EL (cell line): ENCODE measurements at places on chromosomes 1 and 21.

DNA sequence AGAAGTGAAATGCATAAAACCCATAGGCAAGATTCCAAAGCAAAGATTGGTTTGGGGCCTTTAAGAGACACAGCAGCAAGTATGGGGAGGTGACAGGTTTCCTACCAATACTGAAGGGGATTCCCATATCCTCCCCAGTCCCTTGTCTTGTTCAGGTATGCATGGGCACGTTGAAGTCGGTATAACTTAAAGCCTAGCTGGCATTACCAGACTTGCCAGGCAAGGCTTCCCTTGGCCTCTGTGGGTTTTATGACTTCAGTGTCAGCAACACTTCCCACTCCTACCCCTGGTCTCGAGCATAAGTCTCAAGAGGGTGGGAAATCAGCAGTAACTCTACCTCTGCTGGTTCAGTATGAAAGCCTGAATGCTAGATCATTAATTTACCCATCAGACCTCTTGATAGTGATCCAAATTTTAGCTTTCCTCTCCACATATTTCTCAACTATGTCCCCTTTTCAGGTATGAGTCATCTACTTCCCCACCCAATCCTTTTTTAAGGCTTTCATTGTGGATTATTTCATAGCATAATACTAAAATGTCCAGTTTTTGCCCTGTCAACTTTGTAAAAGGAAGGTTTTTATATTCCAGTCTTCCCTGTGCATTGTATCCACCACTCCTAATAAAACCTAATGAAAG is 6.8 kb downstream of the CYP4X1 start:
- DNase-seq, result no peak

- DNase-seq, result peak; percentile 40
Measured at GRCh38 chr1:58773406-58773840, 10.4 kb downstream of the JUN start.

DNA sequence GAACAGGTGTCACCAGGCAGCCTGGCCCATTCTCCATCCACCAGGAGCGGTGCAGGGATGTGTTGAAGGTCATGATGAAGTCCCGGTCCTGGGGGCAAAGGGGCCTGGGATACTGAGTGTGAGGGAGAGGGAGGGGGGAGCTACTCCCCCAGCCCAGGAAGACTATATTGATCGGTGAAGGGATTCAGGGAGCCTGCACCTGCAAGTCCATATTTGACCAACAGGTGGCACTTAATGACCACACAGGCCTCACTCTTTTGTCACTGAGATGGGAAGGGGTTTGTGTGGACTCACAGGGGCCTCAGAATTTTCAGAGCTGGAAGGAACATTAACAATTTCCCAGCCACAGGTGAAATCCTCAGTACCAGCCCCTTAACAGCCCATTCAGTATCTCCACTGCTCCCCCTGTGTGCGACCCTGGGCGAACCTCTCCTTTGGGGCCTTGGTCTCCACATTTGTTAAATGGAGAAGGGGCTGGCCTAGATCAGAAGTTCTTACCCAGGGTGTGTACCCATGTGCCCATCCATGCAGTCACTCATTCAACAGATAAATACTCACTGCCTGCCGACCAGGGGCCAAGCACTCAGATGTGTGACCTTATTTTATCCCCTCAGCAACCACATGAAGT is 55.6 kb downstream of the NKAIN1 start:
- DNase-seq, result peak; percentile 41

DNA sequence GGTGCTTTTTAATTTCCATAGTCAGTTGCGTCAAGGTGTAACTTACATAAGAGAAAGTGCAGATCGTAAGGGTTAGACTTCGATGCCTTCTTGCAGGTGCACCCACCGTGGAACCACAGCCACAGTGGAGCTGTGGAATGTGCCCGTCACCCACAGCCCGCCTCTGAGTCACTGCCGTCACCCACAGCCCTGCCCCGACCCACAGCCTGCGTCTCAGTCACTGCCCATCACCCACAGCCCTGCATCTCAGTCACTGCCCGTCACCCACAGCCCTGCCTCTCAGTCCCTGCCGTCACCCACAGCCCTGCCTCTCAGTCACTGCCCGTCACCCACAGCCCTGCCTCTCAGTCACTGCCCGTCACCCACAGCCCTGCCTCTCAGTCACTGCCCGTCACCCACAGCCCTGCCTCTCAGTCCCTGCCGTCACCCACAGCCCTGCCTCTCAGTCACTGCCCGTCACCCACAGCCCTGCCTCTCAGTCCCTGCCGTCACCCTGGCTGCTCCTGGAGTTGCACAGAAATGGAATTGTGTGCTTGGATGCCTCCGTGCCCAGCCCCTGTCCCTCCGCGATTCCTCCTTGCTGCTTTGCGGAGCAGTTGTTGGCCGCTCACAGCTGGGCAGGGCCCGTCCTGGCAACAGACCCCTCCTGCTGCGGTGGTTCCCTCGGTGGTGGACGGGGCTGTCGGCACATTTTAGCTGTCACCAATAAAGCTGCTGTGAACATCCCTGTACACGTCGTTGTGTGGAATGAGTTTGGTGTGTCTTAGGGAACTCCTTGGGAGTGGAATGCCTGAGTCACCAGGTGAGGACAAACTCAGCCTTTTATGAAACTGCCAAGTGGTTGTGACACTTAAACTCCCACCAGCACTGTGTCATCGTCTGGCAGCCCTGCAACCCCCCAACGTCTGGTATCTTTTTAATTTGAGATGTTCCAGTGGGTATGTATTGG is 44.9 kb upstream of the COL6A2 start:
- DNase-seq, result peak; percentile 81

- no peak for DNase-seq
Measured at GRCh38 chr1:226962421-226963391, 22.6 kb downstream of the COQ8A start.

- DNase-seq, result peak; percentile 83
Measured at GRCh38 chr21:28805885-28806284, 186.8 kb downstream of the LTN1 start.

DNA sequence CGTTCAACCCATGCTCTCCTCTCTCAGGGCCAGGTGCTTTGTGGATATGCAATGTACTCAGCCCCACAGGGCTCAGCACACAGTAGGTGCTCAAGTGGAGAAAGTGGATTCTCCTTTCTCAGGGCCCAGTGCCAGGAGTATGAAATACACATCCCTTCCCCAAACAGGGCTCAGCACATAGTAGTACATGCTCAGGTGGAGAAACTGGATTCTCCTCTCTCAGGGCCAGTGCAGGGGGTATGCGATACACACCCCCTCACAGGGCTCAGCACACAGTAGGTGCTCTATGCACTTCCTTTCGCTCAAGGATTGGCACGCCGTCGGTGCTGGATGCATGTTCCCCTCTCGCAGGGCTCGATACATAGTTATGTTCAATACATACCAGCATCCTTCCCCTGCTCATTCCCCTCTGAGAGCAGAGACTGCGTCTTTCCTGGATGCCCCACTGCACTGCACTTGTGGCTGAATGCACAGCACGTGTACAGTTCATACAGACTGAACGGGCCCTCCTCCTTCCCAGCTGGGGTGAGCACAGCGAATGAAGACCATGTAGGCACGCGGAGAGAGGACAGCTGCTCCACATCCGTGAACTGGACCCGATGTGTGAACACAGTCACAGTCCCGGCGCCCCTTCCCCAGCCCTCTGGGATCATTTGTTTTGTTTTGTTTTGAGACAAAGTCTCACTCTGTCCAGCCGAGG is 16.6 kb upstream of the DISP3 start:
- DNase-seq, result no peak

DNA sequence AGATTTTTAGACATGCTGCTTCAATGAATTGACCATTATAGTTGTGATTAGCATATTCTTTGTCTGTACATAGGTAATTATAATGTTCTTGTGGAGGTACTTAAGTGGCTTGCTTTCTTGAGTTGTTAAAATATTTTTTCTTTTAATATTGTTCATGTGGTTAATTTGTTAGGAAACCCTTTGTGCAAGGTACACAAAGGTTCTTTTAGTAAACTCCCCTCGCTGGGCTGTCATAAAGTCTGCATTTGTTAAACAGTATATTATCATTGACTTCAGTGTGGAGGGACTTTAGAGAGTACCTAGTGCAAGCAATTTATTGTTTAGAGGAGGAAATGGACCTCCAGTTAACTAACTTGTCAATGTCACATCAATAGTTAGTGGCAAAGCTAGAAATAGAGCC is 52.5 kb downstream of the DISP1 start:
- DNase-seq, result no peak

- DNase-seq, result no peak
Measured at GRCh38 chr1:21198929-21199328, 22.2 kb upstream of the EIF4G3 start.

DNA sequence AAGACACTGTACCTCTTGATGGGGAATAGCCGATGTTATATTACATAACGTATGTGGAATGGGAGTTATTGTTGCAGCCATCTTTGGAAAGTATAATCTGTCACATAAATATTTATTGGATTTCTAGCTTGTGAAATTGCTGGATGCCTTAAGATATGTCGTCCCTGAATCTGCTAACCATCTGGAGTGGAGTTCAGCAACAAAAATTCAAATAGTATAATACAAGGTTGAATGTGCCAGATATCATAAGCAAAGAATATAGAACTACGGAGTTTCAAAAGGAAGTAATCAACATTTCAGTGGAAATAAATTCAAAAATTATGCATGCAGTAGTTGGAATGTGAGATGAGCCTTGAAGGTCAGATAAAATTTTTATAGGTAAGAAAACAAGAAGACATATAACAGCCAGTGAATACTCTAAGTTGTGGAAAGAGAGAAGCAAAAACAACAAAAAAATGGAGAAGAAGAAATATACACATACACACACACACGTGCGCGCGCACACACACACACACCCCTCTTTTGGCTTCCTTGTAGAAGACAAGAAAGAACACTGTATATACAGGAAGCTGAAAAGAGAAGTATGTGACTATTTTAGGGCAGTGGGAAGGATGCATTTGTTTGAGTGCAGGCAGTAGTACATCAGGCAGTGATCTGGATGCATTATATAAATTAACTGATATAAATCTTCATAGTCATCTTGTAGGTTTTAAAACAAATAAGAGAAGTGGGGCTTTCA is 516.7 kb downstream of the KCNT2 start:
- DNase-seq, result no peak

GRCh38 chr1:234572966-234573365 is 37.0 kb downstream of the IRF2BP2 start:
- DNase-seq, result no peak

DNA sequence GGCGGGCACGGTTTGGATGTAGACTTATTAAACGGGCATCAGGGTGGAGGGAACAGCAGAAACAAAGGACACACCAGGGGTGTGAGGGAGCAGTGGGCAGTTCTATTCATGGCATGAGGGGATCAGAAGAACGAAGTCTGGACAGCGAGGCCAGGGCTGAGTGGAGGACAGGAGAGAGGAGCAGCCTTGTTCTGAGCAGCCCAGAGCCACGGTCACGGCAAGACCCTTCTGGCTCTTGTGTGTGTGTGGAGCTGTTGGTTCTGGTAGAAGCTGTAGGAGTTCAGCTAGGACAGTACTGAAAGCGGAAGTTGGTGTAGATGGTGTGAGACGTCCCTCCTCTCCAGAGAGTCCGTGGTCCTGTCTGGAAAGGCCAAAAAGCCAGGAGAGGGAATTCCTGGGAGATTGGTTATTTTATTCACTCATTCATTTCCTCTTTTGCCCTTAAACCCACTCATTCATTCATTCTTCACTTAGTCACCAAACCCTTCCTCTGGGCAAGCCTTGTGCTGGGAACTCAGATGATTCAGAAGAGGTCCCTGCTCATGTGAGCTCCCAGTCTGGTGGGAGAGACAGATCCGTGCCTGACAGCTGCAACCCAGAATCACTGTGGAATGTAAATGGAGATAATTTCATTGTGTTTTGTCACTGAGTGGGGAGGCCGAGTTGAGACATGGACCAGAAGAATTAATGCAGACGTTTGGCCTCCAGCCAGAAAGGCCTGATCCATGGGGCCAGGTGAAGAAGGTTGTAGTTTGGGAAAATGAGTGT is 4.1 kb upstream of the ACOT11 start:
- DNase-seq, result peak; percentile 78

GRCh38 chr1:50098591-50099021 is 10.1 kb upstream of the ELAVL4 start:
- DNase-seq, result no peak
